ENCODE measurements at places on chromosomes 1 and 21.

DNA sequence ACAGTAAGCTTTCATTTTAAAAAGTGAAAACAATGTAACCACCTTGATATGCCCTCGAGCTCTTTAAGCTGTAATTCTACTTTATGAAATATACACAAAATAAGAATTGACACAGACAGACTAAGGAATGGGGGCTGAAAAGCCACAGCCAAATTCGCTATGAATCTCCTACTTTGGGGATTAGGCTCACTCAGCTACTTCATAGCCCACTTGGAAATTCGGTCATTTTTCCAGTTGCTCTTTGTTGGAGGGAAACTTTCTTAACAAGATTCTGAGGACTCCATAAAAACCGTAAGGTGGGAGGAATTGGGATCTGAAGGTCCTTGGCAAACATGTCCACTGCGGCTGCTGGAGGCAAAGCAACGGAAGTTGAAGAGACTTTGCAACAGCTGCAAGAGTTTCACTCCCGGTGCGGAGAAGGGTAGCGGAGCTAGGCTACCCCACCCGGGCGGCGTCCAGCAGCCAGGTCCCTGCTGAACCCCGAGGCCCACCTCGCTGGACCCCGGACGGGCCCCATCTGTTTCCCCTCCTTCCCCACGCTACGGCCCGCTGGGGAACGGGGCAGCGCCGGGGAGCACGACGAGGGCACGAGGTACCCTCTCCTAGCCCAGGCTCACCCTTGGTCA lies 634 bp downstream of the MYCBP start:
- DNase-seq = no peak

DNA sequence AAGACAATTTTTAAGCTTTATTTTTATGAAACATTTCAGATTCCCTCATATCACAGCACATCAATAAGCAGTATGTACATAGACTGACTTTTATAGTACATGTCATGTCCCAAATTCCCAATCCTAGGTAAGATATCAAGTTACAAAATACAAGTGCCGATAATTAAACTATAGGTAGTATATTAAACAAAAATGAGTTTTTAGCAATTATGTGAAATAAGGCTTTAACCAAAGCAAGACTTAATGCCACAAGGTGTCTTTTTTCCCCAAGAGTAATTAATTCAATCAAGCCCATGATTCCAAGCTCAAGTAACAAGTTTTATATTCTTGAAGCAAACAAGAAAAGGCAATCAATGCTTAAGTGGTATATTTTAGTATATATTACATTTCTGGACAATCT lies 4.9 kb downstream of the EXOC8 start:
- no peak for DNase-seq

GRCh38 chr21:28358170-28358569 lies 634.5 kb downstream of the LTN1 start:
- no peak for DNase-seq

DNA sequence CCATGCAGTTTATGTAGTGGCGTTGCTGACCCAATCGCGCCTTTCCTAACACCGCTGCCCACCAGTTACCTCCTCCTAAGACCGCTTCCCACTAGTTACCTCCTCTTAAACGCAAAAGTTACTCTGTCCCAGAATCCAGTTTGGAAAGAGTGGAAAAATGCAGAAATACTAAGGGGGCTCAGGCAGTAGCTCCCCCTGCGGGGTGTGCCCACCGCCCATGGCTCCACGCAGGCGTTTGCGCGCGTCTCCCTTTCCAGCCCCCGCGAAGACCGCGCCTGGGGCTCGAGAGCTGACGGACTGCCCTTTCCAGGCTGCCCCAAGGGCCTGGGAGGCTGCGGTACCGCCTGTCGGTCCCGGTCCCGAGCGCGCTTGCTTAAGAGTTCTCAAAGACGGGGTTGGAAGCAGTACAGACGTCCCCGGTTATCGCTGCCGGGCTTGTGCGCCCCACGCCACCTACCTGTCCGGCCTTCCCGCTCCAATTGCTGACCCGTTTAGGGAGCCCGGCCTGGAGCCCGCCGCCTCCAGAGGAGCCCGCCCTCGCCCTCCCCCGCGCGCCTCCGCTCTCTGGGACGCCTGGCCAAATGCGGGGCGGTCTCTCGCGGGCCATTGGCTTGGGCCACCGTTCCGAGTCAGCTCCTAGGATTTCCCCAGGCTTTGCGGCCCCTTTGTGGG lies 414.1 kb upstream of the ESRRG start:
- no peak for DNase-seq

DNA sequence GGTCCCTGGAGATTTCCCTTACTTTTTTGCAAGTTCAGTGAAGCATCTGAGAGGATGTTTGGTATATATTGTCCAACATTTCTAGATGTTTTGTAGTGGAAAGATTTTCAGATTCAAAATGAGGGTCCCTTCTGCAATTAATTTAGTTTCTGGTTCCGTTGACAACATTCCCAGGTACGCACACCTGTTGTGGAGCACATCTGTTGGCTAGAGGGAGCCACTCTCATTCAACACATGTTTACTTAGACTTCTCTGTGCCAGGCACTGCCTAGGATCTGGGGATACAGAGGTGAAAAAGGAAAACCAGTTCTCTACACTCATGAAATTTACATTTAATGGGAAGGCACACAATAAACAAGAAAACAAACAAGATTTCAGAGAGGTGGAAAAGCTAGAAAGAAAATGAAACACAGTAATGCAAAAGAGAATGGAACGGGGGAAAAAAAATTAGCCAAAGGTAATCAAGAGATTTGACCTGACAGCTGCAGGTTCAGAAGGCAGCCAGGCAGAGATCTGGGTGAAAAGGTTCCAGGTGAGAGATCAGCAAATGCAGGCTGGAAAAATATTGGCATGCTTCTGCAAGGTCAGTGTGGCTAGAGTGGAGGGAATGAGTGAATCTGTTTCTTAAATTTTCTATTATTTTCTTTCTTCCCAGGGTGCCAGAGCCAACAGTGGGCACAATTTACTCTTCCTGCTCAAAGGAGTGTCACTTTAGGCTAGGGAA lies 48.4 kb upstream of the KAZN start:
- DNase-seq = no peak

DNA sequence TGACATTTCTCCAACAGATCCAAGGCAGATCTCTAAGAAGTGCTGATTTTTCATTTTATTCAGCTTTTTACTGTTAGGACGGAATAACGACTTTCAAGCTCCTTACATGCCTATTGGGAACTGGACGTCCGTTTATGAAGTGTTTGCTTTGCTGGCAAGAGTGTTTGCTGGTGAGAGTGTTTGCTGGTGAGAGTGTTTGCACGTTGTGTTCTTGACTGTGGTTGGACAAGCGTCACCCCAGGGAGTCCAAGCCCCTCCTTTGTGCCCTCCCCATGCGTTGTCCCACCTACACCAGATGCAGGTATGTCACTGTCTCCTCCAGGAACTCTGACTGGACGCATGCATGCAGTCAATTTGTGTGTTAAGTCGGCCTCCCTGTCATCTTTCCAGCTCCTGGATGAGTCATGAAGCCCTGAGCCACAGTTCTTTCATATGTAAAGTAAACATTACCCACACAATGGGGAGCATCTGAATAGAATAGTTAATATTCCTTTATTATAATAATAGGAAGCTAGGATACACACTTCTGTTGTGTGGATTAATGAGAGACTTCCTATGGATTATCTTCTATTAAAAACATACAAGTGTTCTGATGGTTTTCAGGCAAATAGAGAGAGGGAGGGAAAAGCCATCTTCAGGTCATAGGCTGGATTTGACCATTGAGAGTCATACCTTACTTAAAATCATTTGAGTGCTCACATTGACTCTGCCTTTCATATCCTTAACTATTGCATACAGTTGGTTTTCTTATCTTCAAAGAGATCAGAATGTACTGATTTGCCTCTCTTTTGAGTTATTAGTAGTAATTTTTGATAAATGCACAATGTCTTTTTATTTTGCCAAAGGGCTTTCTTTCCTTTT lies 119.2 kb downstream of the GALNT2 start:
- no peak for DNase-seq

GRCh38 chr1:190416239-190416638 lies 61.4 kb downstream of the BRINP3 start:
- no peak for DNase-seq

DNA sequence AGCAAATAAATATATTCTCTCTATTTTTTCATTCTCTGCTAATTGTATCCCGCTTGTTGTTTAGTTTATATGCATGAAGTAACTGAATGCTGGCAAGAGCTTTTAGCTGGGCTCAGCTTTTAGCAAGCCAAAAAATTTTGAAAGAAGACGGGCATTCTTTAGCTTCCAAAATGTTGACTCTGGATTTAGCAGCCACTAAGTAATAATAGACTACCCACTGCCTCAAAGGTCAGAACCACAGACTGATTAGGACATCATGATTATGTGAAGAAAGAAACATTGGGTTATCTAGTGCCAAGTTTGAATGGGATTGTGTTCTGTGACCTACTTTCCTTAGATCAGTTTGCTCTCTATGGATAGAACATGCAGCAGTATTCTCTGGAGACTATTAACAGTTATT lies 80.3 kb upstream of the DPH5 start:
- DNase-seq = no peak

DNA sequence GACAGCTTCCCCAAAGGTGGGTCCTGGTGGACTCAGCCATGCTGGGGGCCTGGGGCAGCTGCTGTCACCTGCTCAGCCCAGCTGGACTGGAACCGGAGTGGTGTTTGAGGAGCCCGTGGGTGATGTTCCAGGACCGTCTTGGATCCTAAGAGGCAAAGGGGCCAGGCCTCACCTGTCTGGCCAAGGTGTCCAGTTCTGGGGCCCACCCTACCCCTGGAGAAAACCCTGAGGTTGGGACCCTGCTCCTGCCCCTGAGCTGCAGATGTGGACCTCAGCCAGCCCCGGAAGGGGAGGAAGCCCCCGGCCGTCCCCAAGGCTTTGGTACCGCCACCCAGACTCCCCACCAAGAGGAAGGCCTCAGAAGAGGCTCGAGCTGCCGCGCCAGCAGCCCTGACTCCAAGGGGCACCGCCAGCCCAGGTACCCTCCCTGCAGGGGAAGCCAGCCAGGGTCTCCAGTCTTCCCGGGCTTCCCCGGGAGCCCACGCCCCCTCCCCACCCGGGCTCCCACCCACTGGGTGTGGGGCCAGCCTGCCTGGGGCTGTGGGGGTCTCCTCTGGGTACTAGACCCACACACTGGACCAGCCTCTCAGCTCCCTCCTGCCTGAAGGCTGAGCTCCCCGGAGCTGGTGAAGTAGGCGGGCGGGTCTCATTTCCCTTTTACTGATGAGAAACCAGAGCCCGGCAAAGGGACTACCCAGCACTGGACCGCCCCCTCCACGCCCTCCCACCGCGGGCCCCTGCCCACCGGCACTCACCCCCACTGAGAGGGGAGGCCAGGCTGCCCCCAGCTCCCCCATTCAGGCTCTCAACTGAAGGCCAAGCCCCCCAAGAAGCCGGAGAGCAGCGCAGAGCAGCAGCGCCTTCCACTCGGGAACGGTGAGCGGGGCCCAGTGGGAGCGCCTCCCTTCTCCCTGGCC lies 1.3 kb downstream of the AIRE start:
- DNase-seq = no peak

- DNase-seq = no peak
These were observed 2.4 kb downstream of the PLPP3 start for GRCh38 chr1:56576880-56577405.

- DNase-seq = no peak
These were observed 31.4 kb downstream of the PODN start for GRCh38 chr1:53093451-53093754.

- no peak for DNase-seq
These were observed 17.9 kb downstream of the UBE4B start for GRCh38 chr1:10050611-10051010.

DNA sequence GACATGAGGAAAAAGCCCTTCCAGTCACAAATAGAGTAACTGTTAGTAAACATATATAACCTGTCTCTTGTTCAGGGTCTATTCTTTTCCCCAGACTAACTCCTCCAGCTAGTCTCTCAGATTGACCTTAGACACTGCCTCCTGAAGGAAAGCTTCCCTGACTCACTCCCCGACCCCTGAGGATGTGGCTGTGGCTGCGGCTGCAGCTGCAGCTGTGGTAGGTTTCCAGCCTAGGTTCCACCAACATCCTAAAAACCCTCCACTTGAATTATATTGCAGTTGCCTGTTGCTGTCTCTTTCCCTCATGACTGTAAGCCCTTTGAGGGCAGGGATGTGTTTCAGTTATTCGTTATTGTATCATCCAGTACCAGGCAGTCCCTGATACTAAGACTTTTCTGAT lies 132.9 kb upstream of the C1orf21 start:
- no peak for DNase-seq

DNA sequence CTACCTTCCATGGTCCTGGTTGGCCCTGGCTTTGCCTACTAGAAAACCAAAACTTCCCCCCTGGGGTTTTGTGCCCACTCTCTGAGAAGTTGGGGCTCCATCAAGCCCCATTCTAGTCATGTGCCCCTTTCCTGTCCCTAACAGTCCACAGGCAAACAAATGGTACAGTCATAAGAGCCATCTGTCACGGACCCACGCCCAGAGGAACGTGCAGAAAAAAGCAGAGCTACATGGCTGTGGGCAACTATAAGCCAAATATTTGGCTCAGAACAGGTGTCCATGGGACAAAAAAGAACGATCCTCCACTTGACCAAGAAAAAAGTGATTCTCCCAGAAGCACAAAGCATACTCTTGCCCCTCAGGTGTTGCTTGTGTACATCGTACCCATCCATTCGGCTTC lies 14.6 kb upstream of the TRNAU1AP start:
- no peak for DNase-seq

DNA sequence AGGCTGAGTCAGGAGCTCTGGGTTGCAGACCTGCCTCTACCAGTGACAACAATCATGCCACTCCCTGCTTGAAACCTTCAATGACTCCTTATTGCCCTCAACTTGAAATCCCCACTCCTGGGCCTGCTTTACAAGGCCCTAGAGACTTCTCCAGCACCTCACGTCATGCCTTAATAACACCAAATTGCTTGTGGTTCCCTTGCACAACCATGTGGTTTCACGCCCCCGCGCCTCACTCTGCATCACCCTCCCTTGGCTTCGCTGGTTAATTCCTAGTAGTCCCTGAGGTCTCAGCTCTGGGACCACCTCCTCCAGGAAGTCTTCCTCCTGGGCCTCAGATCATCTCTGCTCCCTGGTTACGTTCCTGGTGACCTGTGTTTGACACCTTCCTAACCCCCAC lies 33.0 kb downstream of the EPHA2 start:
- no peak for DNase-seq

GRCh38 chr1:53220962-53221286 lies 490 bp upstream of the CZIB start:
- DNase-seq = no peak

- no peak for DNase-seq
These were observed 2.7 kb downstream of the GLIS1 start for GRCh38 chr1:53736290-53736689.

GRCh38 chr21:45423968-45424853 lies 19.2 kb downstream of the COL18A1 start:
- DNase-seq = no peak

- DNase-seq = no peak
These were observed 4.4 kb downstream of the PIGR start for GRCh38 chr1:206941766-206942418.

DNA sequence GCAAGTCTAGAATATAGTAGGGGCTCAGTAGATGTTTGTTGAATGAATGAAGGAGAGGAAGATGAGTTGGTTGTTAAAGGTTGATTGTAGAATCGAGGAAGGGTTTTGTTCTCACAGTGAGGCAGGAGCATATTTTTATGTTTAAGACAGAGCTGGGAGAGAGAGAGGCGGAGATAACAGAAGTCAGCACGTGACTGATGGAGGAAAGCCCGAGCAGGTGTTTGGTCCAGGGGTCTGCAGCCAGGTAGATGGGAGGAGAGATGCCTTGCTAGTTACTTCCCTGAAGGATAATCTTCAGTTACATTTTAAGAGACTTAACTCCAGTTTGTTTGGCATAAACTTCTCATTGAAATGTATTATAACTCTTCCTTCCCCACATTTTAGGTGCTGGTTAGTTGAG lies 86.8 kb downstream of the DYRK1A start:
- DNase-seq = no peak

Data from anterior cingulate cortex (tissue), 58 donors.